ENCODE measurements at places on chromosomes 3 and 15.

DNA sequence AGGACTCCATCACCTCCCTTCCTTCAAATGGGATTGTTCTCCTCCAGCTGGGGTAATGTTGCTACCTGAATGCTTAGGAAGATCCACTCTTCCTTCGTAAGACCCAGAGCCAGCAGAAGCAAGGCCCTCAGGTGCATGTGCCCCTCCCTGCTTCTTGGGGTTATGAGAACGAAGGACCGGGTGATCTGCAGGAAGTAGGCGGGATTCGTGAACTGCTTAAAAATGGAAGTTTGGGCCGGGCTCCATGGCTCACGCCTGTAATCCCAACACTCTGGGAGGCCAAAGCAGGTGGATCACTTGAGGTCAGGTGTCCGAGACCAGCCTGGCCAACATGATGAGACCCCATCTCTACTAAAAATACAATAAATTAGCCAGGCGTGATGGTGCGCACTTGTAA, 8.0 kb downstream of the TLR9 start:
- DNase-seq = no peak

- DNase-seq = no peak
Observed at GRCh38 chr15:72233769-72234168, 2.8 kb upstream of the PKM start.

DNA sequence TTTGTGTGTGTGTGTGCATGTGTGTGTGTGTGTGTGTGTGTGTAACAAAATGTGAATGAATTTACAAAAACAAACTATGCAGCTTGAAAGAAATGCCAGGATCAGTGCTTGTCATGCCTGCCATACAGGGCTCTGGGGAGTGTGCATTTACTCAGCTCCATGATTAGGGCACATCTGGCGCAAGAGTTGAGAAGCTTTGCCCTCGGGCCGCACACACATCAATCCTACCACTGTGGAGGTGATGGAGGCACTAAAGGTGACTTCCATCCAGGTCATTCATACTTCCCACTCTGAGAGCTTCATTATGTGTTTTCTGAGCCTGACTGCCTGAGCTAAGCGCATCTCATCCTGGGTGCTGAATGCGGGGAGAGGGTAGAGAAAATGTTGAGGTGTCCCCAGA, 72.0 kb upstream of the ZBED2 start:
- DNase-seq = no peak

- DNase-seq = no peak
Observed at GRCh38 chr3:102036017-102036416, 186.7 kb downstream of the NFKBIZ start.

- DNase-seq = no peak
Observed at GRCh38 chr3:194130188-194130587, 5.8 kb upstream of the HES1 start.

DNA sequence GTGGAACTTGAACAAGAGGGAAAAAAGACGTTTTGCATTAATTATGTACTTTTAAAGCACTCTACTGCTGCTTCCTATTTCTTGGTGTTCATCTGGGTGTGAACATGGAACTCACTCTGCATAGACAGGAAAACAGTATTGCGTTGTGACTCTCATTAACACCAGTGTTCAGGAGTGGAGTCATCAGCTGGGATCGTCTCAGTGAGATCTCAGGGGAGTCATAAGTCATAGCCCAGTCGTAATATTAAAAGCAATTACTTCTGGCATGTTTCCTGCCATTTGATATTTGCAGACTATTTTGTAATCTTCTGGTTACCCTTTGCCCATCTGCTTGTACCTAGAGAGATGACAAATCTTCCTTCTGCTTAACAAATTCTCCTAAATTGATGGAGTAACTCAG, 462.0 kb upstream of the ATP11B start:
- DNase-seq = no peak

DNA sequence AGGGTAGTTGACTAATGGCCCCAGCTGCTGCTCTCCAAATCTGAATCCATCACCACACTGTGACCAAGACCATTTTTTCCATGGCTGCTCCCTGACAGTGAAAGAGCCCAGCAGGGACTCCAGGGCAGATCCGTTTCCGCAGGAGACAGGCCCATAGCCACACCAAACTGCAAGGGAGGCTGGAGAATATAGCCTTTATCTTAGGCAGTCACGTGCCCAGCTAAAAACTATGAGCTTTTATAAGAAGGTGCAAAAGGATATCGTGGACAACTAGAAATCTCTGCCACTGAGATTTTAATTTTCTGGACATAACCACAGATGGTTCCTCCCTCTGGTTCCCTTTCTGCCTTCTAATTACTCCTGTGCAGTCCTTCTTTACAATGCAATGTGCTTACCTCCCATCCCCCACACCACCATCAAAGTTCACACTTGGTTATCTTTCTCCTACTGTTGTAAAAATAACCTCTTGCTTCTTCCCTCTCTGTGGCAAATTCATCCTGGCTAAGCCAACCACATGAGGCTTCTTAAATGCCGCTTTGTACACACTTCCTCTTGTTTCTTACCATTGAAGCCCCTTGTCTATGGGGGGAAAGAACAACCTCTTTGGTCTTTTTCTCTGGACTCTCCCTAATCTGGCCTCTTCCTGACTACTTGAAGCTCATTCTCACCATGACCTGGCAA, 233.7 kb downstream of the SHQ1 start:
- DNase-seq = no peak

DNA sequence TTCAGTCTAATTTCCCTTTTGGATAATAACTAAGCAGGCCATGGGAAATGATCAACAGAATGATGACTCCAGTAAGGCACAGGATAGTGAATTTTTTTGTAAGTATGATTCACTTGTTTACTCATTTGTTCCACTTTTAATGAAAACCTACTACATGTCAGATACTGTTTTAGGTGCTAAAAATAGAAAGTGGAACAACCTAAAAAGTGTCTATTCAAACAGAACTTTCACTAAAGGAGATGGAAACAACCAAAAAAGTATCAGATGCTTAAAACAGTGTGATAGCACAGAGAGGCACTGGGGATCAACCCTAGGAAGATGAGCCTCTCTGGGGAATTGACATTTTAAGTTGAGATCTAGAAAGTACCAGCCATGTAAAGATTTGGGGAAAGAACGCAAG, 11.1 kb downstream of the RYK start:
- DNase-seq = peak; percentile 70

- DNase-seq = no peak
Observed at GRCh38 chr15:64774629-64775493, 528 bp downstream of the RBPMS2 start.

DNA sequence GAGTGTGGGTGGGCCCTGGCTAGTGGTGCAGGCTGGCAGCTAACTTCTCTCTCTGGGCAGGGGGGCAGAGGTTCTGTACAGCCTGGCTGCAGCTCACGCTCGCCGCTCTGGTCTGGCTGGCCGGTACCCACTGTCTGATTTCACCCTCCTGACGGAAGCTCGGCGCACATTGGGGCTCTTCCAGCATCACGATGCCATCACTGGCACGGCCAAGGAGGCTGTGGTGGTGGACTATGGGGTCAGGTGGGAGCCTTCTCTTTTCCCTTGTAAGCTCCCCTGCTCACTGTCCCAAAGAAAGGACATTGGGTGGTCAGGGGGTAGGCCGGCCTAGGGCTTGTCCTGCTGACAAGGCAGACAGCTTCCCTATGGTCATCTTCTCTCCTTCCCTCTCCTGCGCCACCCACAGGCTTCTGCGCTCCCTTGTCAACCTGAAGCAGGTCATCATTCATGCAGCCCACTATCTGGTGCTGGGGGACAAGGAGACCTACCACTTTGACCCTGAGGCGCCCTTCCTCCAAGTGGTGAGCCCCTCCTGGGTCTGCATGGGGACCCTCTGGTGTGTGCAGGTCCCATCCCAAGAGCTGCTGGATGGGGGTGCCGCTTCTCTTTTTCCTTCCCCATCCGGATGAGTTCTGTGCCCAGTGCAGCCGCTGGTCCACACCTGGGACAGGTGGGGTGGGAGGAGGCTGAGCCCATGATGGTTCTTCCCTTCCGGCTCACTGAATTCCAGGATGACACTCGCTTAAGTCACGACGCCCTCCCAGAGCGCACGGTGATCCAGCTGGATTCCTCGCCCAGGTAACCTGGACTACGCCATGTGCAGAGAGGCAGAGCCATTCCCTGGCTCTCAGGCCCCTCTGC, 7.6 kb downstream of the MAN2A2 start:
- no peak for DNase-seq

GRCh38 chr3:71062952-71063772, 520.4 kb downstream of the FOXP1 start:
- DNase-seq = no peak

DNA sequence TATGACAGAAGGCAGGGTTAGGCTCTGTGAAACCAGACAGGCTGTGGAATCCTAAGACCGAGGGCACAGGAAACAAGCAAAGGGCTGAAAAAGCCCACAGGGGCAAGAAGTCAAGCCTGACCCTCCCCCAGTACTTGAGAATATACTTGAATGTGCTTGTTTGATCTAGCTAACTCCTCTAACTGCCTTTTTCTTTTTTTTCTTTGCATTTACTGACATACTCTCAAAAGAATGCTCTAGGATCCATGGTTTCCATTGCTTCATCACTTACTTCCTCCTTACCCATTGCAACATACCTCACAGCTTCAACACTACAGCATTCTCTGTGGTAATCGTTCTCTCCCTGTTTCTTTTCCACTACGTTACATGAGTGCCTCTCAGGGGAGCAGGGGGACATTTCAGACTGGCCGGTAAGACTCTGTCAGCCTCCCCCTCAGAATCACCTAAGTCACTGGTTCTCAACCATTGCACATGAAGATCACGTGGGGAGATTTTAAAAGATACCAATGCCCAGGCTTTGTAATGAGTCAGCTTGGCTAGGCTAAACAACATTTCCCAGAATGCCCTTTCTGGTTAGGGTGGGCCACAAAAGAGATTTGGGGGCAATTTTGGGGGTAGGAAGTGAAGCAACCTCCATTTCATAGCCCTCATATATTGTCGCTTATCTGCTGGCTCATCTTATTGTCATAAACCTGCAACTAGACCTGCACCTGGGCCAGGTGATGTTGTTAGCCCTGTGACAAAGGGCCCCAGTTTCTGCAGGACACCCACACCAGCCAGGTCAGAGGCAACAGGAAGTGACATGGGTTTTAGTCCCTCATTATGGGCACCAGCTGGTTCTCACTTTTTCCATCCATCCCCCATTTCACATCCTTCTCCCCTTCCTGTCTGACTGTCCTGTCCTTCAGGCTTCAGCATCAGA, 24.6 kb upstream of the RSL24D1 start:
- DNase-seq = peak; percentile 68

DNA sequence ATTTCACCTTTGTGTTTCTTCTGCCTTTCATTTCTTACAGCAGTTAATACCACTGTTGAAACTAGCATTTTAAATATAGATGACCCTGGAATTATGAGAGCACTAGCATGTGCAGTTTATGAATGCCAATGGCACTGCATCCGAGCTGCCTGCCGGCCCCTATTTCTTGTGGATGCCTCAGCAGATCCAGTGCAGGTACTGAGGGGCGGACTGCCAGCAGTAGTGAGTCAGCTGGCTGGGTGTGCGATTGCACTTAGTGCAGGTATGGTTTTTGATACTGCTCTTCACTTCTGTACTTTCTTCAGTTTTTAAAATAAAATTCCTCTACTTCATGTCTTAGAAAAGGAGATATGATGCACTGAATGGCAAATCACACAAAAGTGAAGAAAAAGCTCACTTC, 453.0 kb downstream of the DIPK2A start:
- DNase-seq = no peak

DNA sequence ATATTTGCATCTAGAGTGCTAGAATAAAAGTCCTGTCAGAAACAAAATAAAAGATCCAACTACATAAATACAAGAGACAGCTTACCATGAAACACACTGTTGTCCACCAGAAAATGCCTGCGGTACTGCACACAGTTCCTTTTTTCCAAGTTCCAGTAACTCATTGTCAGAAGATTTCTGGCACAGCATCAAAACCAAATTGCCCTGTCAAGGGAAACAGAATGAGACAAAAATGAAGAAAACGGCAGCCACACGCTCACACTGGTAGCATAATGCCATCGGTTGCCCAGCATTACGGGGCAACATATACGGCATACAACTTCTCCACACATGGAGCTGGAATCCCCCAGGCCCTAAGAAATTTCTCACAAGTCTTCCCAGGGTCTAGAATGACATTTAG, 40.8 kb downstream of the PLCH1 start:
- DNase-seq = peak; percentile 19

DNA sequence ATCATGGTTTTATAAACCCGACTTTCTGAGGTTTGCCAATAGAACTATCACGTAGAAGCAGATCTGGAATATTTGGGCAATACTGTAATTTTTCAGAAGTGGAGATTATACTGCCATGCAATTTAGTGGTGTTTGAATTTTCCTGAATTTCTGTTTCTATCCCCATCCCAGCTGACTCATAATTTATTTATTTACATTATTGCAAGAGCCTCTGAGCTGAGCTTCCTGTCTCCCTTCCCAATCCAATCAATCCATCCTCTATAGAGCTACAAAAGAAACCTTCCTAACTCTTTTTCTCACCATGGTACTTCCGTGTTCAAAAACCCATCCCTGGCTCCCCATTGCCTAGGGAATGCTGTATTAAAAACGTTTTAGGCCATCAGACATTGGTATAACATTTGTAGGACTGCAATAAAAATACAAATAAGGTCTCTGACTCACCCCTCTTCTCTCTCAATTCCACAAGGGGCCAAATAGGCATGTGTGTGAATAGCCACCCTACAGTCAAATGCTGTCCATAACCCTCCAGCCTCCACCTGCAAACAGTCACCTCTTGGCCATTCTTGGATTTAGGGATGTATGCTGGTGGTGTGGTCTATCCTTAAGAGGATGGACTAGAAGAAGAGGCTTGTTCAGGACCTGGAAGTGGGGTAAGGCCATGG, 190.7 kb downstream of the CD47 start:
- no peak for DNase-seq

- no peak for DNase-seq
Observed at GRCh38 chr3:157070678-157070999, 89.3 kb downstream of the CCNL1 start.

DNA sequence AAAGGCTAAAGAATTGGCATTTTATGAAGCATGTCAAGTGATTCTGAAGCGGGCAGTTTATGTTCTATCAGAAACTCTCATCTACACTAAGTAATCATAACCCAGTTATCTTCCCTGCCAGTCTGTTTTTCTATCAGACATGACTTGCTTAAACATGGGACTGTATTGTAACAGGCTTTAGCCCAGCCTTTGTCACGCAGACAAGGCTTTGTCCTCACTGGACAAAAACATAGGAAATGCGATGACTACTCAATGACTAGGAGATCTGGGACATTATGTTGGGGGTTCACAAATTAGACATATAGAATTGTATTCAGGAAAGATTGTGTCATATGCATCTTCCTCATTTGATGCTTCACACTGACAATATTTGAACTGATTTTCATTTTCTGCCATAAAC, 115.5 kb downstream of the GADL1 start:
- no peak for DNase-seq

- DNase-seq = no peak
Observed at GRCh38 chr15:48066456-48066855, 54.3 kb upstream of the SLC24A5 start.

Measured in bone marrow (tissue), 2 donors.